ENCODE measurements at places on chromosomes 2 and 18.

DNA sequence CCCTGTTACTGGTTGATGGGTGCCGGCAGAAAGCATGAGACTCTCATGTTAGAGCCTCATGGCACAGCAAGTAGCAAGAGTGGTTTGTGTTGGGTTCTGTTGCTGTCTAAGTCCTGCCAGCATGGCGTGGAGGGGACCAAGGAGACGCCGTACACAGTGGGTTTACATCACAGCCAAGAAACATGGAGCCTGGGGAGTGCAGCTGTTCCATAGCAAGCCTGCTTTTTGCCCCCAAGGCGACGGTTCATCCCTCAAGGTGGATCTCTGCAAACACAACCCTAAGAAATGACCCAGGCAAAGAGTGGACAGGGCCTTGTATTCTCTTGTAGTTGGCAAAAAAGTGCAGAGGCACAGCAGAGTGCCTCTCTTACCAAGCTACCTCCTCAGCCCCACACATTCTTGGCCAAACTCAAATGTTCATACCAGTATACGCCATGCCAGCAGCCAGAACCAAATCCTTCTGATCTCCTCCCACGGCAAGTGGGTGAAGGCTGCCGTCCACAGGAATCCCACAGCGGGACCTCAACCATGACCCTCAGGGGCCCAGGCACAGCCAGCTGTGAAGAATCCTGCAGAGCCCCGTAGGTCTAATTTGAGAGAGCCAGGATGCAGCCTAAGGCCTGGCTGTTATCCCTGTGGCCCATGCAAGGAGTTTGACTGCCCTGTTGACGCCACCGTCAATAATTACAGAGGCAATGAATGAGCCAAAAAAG, 19.0 kb downstream of the SNED1 start:
- no peak for DNase-seq

- DNase-seq, result no peak
Observed at GRCh38 chr18:63378919-63379638, 12.1 kb upstream of the KDSR start.

GRCh38 chr2:68362749-68363148, 2.3 kb upstream of the PLEK start:
- no peak for DNase-seq

DNA sequence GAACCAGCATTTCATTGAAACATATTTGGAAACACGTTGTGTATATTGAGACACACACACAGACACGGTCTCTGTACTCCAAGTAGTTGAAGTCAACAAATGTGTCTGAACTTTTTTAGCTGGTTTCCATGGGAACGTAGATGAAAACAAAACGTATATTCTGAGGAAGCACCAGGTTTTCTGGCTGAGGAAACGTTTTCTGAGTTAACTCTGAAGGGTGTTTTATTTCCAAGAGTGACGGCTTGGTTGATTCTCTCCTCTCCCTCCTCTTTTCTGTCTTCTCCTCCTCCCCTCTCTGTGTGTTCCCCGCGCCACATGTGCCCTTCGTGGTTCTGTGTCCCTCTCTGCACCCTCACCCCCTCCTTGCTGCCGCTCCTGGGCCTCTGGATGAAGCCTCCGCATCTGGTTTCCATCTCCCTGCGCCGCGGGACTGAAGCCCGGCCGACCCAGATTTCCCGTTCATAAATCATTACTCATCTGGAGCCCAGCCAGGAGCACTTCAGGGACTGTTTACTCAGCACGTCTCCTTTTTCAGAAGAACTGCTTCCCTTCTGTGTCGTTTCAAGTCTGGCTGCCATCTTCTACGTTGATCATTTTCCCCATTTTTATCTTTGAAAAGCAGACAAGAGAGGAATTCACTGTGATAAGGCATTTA, 122.7 kb downstream of the COL6A3 start:
- DNase-seq, result peak; percentile 88

GRCh38 chr2:164560181-164560792, 61.0 kb downstream of the GRB14 start:
- peak; percentile 2 for DNase-seq

DNA sequence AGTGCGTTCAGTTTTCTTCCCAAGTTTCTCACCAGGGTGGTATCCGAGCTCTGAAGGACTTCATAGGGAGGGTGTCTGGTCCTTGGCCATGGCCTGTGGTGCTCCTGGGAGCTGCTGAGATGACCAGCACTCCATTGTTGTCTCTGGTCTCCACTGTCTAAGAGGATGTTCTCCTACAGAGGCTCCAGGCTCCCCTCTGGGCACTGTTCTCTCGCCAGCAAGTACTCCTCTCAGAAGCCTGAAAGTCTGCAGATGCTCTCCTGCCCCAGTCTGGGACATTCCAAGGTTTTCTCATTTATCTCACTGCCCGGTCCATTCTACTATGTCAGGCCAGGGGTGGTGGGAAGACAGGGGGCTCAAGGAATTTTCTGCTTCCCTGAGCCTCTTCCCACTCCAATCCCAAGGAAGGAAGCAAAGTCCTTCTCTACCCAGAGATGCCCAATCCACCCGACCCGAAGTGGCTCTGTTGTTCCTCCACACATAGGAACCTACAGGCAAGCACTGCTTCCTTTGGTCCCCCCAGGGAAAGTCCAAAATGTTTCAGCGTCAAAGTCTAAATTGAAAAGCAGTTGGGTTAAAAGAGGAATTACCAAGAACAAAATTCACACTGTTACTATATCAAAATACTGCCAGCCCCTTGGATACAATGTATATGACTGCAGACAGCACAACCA, 110.5 kb downstream of the GYPC start:
- DNase-seq, result no peak

DNA sequence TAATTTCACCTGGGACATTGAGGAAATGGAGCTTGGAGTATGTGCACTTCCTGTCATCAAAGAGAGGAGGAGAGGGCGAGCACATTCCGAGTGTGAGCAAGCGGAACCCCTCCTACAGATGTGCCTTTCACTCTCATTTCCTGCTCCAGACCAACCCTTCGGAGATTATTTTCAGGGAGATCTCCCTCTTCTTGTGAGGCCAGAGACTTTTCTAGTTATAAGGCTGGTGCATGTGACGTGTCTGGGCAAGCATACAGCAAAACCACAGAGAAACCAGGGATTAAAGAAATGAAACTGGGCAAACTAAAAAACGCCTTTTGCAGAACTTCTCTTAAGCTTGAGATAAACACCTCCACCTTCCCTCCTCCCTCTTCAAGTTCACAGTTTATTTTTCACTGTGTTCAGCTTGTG, 409.2 kb upstream of the TCF4 start:
- DNase-seq, result peak; percentile 72

DNA sequence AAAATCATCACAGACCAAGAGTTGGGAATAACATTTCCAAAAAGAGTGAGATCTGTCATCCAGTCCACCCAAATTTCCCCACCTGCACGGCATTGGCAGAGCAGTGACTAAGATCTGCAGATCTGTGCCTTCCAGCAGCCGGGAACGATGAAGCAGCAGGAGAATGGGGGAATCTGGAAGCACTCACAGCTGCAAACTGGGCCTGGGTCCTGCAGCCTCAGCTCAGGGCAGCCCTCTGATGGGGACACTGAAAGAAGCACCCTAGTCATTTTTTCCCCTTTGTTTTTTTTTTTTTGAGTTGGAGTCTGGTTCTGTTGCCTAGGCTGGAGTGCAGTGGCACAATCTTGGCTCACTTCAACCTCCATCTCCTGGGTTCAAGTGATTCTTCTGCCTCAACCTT, 4.4 kb upstream of the SAG start:
- DNase-seq, result no peak

GRCh38 chr2:47950340-47951301, 44.3 kb upstream of the FBXO11 start:
- no peak for DNase-seq

GRCh38 chr18:2392446-2392845, 178.9 kb downstream of the METTL4 start:
- DNase-seq, result no peak

- peak; percentile 96 for DNase-seq
Observed at GRCh38 chr18:58223717-58224424, 179.8 kb downstream of the NEDD4L start.

DNA sequence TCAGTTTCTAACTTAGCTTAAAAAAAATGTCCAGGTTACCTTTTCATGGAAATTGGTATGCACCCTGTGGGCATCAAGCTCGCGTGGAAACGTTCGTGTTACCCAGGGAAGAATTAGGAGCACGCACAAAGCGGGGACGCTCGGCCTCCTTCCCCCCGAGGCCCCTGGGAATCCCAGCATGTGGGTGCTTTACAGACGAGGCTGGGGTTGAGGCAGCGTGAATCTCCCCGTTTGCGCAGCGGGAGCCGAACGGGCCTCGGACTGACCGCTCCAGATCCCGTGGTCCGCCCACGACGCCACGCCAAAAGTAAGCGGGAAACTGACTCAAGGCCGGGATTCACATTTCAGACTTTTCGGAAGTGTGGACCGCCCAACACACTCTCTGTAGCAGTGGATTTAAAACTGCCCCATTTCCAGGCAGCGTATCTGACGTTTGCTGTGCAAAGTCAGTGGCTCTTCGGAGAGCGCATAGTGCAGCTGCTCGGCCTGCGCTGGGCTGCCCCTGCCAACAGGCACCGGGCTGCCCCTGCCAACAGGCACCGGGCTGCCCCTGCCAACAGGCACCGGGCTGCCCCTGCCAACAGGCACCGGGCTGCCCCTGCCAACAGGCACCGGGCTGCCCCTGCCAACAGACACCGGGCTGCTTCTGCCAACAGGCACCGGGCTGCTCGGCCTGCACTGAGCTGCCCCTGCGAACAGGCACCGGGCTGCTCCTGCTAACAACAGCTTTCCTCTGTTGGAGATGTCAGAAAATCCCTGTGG, 49.7 kb downstream of the SH3YL1 start:
- DNase-seq, result no peak

GRCh38 chr2:236794176-236794957, 224.7 kb downstream of the ACKR3 start:
- no peak for DNase-seq

DNA sequence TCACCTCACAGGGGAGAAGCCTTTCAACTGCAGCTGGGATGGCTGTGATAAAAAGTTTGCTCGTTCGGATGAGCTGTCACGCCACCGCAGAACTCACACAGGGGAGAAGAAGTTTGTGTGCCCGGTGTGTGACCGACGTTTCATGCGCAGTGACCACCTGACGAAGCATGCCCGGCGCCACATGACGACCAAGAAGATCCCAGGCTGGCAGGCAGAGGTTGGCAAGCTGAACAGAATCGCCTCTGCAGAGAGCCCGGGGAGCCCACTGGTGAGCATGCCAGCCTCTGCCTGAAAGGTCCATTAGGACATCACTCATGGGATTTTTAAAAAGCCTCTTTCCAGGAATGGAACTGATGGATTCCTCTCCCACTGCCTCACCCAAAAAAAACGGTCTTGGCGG, 8.9 kb downstream of the KLF11 start:
- DNase-seq, result no peak

DNA sequence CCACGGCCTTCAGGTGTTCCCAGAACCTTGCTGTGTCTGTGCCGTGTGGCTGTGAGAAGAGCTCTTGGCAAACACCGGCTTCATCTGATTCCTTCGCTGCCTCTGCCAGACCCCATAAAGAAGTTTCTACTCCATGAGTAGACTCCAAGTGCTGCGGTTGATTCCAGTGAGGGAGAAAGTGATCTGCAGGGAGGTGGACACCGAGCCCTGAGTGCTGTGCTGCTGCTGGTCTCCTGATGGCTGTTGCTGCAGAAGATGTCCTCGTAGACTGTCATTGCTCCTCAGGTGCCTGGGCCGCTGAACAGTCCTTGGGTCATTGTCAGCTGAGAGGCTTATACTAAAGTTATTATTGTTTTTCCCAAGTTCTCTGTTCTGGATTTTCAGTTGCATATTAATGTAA, 19.6 kb downstream of the ASB1 start:
- no peak for DNase-seq

DNA sequence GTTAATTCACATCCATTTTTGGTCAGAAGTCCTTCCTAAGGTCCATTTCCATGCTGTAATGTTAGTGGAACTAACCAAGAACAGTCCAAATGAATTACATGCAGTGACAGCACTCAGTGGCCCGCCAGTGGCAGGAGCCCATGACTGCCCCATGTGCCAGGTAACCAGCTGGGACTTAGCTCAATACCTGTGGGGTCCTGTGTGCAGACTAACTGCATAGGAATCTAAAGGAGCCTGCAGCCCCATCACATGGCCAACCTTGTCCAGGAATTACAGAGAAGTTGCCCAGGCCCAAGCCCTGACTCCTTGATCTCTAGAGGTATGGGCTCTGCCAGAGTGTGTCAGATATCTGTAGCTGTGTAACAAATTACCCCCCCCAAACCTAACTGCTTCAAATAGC, 35.4 kb upstream of the GPR17 start:
- DNase-seq, result no peak

DNA sequence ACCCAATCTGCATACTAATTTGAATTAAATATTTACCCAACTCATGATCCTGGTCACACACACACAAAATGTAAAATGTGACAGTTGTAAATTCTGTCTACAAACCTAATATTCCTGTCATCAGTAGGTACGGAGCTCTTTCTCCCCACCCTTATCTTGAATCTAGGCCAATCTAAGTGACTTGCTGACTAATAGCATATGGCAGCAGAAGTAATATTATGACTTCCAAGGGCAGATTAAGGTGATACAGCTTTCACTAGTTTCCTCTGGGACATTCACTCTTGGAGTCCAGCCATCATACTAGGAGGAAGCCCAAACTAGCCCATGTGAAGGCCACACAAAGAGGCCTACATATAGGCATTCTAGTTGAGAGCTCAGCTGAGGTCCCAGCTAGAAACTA, 89.4 kb downstream of the TMEM131 start:
- DNase-seq, result no peak

DNA sequence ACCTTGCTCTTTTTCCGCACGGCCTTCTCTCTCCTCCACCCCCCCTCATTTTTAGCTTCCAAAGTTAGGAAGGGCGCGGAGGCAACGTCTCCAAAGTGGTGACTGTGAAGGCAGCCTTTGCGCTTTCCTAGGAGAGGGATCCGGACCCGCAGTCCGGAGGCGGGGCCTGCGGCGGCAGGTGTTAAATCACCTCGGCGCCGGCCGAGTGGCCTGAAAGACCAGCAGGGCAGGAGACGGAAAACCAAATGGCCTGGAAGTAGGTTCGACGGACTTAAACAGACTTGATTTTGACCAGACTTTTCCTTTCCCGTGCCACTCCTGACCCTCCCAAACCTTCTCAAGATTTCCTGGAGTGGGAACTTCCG, 615 bp downstream of the GORASP2 start:
- DNase-seq, result peak; percentile 54

- no peak for DNase-seq
Observed at GRCh38 chr2:70947556-70948184, 12.0 kb downstream of the ATP6V1B1 start.

DNA sequence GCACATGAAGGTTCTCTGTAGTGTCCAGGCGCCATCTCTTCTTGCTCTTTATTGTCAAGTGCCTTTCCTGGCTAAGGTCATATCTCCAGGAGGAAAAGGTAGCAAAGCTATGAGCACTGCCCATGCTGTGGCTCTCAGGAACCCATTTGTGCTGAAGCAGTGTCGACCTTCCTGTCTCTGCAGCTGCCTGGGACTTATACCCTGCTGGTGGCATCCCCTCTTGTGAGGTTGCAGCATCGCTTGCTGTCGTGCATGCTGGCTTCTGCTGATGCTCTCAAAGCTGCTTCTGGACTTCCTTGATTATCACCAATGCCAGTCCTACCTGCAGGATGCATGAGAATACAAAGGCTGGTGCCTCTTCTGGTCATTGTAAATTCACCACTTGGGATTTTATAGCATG, 22.1 kb upstream of the PTPN2 start:
- DNase-seq, result no peak

Data from mammary epithelial cell (primary cell).